ENCODE measurements at places on chromosomes 1 and 21.

DNA sequence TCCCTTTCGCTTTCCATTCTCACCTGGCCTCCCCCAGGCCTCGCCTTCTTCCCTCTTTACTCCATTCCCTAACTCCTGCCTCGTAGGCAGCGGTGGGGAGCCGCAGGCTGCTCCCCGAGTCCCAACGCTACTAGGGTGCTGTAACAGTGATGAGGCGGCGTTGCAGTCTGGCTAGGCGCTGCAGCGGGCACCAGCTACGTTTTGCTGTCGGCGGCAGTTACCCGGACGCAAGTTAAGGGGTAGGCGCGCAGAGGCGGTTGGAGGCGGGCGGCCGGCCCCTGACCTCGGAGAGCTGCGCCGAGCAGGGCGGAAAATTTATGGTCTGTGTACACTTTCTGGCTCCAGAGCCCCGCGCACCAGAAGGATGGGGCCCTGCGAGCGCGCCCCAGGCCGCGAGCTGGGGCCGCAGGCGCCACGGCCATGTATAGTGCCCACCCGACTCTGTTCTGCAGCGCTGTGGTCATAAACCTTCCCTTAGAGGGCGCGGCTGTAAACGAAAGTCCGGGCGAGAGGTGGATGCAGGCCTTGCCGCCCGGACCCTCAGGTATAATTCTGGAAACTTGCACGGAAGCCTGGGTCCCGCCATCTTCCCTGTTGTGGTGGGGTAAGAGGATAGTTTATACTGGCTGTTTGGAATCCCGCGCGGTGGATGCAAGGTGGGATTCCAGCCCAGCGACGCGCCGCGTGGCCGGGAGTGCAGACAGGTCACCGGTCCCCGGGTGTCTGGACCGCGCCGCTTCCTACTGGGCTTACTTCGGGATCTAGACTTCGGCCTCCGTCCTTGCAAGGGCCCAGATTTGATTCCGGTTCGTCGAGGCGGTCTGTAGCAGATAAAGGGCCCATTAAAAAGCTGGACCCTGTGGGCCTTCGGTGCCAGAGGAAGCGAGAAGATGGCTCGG, 15.0 kb downstream of the HLX start:
- no peak for DNase-seq

- DNase-seq, result no peak
Measured at GRCh38 chr1:214584805-214585766, 17.9 kb upstream of the CENPF start.

- no peak for DNase-seq
Measured at GRCh38 chr1:68205794-68206358, 26.4 kb downstream of the WLS start.

DNA sequence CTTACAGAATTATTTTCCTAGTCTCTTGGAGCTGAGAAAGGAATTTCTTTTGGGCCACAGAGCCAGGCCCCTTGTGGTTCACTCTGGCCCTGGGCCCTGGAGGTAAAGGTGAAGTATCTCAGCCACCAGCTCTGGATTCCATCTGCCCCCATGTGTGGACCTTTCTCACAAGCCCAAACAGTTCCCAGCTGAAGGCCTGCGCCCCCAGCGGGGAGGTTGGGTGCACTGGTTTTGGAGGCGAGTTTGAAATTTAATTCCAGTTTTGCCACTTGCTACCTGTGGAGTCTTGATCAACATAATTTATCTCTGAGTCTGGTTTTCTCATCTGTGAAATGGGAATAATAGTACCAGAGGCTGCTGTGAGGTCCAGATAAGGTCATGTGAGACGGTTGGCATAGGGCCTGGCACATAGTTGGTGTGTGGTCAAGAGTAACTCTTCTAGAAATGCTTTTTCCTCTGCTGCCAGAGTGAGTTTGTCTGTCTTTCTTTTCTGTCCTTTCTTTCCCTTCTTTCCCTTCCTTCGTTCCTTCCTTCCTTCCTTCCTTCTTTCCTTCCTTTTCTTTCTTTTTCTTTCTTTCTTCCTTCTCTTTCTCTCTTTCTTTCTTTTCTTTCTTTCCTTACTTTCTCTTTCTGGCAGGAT, 6.1 kb downstream of the AGTRAP start:
- DNase-seq, result no peak

All from cardiac septum (tissue), 1 donor.